H7 (cell line): ENCODE measurements at places on chromosomes 3 and 15.
A peak's percentile ranks its signal among the peaks of the same experiment; 100 is the strongest.

DNA sequence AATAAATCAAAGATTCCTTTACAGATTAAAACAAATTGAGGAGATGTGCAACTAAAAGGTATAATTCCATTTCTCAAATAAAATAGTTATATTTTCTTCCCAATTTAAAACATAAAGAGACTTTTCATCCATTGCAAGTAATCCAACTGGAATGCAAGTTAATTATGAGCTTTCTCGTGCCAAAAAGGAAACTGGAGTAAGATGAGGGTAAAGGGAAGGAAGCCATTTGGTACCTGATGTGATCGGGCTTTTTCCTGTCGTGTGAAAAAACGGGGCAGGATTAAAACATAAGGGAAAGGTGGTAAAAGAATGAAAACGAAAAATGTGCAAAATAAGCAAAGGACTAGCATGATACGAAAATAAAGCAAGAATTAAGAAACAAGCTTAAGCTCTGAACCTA is 41.8 kb upstream of the XXYLT1 start:
- no peak for DNase-seq

GRCh38 chr3:104738271-104738670 is 628.4 kb upstream of the ALCAM start:
- DNase-seq, result no peak

GRCh38 chr3:161199926-161200325 is 21.2 kb upstream of the NMD3 start:
- DNase-seq, result no peak

GRCh38 chr3:70532806-70533205 is 220.4 kb upstream of the MDFIC2 start:
- DNase-seq, result peak; percentile 11
